AG04450 (cell line): ENCODE measurements at places on chromosomes 1 and 21.

- no peak for DNase-seq
Measured at GRCh38 chr1:9240914-9241820, 6.6 kb downstream of the H6PD start.

DNA sequence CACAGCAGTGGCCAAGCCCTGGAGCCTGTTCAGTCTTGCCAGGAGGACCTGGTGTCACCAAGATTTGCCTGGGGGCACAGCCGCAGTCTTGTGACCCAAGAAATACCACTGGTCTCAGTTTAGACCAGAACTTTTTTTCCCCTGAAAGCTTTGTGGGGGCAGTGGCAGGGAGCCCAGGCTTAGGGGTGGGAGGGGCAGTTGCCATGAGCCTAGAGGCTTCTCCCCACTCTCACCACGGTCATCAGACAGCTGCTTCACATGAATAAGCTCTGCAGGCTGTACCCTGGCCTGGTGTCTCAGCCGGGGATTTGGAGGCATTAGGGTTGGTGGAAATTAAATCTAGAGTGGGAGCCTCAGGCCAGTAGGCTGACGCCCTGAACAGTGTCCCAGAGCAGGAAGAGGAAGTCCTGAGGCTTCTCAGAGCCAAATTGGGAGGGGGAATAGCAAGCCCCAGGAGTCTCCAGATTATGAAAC lies 73.7 kb downstream of the SLC16A1 start:
- no peak for DNase-seq

- DNase-seq, result no peak
Measured at GRCh38 chr1:168348146-168348709, 67.6 kb downstream of the TBX19 start.

- no peak for DNase-seq
Measured at GRCh38 chr1:213995603-213996002, 7.8 kb downstream of the PROX1 start.

GRCh38 chr1:214224611-214225354 lies 56.2 kb upstream of the SMYD2 start:
- no peak for DNase-seq

DNA sequence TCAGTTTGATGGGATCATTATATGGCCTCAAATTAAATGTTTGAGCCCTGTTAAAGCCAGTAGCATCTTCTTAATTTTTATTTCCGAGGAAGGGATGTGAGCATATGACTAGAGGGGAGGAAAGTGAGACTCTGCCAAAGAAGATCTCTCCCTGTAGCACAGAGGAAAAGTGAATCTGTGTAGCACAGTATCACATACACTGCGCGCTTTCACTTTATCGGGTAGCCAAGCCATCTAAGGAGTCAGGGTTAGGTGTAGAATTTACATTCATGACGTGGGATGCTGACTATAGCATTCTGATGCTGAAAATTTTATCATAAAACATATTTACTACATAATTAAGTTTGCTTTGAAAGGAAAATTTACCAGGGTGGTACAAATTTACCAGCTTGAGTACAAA lies 24.0 kb downstream of the LRRC8D start:
- no peak for DNase-seq

DNA sequence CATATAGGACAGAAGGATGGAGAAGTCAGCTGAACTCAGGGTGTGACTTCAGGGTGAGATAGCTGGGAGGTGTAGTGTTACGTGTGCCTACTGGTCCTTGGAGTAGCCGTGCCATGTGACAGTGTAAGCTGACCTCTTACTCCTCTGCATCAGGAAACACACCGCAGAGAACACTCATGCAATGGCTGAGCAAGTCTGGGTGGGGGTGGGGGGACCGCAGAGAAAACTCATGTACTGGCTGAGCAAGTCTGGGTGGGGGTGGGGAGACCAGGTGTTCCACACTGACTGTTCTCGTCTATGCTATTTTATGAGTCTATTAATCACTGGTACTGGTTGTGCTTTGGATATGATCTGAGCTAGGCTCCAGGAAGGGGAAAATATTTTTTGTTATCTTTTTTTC lies 233.1 kb downstream of the PAPPA2 start:
- DNase-seq, result no peak

- no peak for DNase-seq
Measured at GRCh38 chr21:45333583-45334121, 46.0 kb upstream of the POFUT2 start.

- DNase-seq, result no peak
Measured at GRCh38 chr21:33811167-33812010, 104.2 kb downstream of the ATP5PO start.

GRCh38 chr1:215661033-215661432 lies 93.9 kb downstream of the KCTD3 start:
- no peak for DNase-seq

GRCh38 chr21:44413566-44414290 lies 41.6 kb upstream of the LRRC3 start:
- DNase-seq, result no peak

DNA sequence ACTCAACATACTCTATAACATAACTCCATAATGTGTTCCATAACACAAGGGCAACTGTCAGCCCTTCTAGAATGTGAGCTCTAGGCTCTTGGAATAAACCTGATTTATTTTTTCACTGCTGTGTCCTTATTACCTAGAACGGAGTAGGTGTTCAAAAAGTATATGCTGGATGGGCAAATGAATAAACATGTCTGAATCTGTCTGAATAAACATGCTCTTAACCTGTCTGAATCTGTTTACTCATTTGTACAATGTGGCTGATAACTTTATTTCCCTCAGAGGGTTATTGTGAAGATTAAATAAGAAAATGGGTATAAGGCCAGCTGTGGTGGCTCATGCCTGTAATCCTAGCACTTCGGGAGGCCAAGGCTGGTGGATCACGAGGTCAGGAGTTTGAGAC lies 42.3 kb downstream of the AZIN2 start:
- no peak for DNase-seq

DNA sequence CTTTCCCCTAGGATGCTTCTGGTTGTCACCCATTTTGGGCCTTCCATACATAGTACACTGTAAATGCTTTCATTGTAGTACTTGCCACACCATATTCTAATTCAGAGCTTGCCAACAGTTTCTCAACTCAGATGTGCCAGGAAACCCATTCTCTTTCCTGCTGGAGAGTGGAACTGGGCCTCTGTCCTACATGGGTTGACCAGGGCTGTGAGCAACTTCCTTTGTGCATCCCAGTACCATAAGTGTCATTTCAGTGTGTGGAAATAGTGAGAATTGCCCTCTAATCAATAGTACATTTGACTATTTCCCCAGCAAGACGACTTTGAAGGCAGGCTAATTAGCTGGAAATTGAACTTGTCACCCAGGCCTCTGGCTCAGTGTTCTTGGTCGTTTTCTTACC lies 74.8 kb downstream of the MTR start:
- DNase-seq, result no peak

GRCh38 chr1:107414550-107414949 lies 273.7 kb downstream of the NTNG1 start:
- no peak for DNase-seq

DNA sequence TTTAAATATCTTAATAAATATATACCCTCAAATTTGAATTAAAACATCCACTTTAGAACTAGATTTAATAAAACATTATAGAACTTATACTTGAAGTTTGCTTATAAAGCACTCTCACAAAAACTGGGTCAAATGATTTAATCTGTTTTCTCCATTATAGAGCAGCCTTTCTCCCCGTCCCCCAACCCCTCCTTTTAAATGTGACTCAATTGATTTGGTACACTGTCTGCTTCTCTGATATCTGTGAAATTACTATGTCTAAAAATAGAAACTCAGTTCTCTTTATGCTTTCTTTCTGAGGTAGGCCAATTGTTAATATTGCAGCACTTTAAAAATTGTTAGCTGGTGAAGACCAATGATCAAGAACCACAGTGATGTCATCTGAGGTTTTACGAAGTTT lies 6.9 kb upstream of the ZBTB21 start:
- no peak for DNase-seq

DNA sequence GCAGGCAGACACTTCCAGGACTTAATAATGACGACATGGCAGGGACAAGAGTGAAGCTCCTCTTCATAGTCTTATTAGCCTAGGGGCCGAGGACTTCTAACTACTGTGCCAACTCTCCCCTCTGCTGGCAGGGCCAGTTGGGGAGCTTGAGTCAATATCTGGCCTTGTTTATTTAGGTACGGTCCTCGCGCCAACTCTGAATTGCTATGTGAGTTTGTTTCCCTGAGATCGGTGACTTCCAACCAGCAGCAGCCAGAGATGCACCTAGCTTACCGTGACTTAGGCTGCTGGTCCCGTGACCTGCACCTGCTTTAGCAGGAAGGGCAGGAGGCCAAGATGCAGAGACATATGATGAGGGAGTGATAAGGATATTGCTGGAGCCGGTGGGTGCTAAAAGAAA lies 451.1 kb downstream of the PCP4 start:
- DNase-seq, result no peak

DNA sequence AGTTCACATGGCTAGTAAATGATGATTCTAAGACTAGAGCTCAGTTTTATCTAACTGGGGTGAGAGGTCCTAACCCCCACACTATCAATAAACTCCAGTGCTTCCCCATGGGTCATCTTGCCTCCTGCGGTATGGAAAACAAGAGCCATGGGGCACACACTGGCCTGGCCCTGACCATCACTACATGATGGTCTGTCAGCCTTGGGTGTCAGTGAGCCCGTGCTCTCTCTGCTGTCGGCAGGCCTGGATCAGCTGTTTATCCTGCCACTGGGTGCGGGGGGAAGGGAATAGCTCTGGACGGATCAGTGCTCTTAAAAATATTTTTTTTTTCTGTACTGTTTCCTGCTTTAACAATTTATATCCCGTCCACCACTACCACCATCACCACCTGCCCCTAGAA lies 255.0 kb upstream of the ADGRL2 start:
- DNase-seq, result no peak

GRCh38 chr1:223350361-223350908 lies 13.5 kb downstream of the SUSD4 start:
- DNase-seq, result no peak

DNA sequence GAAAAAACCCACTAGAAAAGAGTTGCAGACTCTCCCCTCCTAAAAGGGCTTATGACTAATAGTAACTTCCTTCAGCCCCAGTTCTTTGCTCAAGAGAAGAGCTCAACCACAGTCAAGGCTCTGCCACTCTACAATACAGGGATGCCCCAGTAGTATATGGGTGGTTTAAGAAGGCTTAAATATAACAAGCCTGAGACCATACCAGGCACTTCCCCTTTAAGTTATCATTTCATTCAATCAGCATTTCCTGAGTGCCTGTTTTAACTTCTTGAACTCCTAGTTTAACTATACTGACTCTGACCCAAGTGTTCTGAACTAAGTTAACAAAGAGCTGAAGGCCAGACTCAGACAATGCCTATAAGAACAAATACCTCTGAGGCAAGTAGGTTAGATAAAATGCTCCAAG lies 19.8 kb downstream of the PRPF38A start:
- no peak for DNase-seq

GRCh38 chr1:214075305-214075998 lies 87.7 kb downstream of the PROX1 start:
- DNase-seq, result no peak

- no peak for DNase-seq
Measured at GRCh38 chr1:41780916-41781315, 137.8 kb downstream of the HIVEP3 start.

DNA sequence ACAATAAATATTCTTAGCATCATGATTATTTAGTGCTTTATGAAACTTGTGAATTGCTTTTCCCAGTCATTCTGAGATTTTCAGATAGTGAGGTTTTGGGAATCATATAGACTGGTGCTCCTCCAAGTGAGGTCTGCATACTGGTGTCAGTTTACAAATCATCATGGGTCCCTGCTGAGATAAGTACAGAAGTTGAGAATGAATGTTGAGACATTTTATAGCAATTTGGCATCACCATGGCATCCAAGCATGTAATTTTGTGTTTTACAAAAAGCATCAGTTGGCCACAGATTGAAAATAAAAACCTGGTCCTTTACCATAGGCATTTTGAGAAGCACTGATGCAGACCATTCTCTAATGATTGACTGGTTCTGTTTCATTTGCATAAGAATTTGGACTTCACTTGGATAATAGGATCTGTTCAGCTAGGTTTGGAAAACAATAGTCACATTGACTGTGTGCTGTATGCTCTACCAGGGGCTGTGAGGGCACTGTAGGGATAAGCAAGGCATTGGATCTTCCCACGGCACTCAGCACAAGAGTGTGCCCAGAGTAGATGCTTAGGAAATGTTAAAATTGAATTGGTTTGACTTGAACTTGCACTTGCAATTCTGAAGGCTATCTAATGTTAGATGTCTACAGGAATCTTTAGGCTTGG lies 79.0 kb upstream of the JUN start:
- DNase-seq, result no peak

GRCh38 chr21:35249636-35250035 lies 200.5 kb upstream of the RUNX1 start:
- no peak for DNase-seq

DNA sequence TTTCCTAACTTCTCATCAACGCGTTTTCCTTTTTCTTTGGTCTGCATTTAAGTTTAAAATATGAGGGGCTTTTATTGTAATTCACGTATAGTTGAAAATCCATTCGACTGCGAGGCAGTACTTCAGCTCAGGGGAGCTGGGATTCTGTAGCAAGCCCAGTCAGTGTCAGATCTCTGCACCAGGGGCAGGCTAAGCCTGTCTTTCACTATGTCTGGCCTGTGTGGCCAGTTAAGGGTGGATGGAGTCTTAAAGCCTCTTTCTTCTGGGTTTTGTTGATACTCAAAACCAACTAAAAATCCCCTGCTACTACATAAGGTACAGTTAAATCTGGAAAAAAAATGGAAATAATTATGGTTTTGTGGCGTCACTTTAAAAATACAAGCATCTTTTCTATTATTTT lies 124.7 kb downstream of the TYW3 start:
- no peak for DNase-seq

GRCh38 chr1:15508700-15509487 lies 15.1 kb downstream of the CASP9 start:
- DNase-seq, result no peak

DNA sequence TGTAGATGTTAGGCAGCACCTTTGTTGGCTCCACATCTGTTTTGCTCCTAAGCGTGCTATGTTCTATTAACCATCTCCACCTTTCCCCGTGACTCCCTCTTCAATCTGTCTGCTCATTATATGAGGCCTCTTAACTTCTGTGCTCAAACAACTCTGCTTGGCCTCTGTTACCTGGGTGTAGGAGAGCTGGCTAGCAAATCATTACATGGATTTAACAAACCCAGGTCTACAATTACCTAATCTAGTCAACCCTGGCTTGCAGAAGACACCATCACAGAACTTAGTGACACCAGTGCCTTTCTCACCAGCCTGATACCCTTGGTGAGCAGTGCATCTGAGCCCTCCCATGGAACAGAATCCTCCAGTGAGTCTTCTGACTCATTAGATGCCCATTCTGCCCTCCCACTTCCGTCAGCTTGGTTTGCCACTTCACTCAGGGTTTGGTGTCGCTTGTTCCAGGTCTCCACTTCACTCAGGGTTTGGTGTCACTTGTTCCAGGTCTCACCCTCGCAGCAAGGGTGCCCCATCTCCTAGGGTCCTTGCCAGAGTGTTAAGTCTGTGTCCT lies 92.0 kb upstream of the KIF26B start:
- DNase-seq, result no peak

GRCh38 chr1:24089027-24089742 lies 22.8 kb downstream of the MYOM3 start:
- DNase-seq, result no peak

GRCh38 chr1:111903871-111904449 lies 85.5 kb downstream of the KCND3 start:
- no peak for DNase-seq

- DNase-seq, result no peak
Measured at GRCh38 chr1:89041119-89041641, 18.5 kb upstream of the GBP3 start.
